T-helper 1 cell (primary cell): ENCODE measurements at places on chromosomes 1 and 21.

DNA sequence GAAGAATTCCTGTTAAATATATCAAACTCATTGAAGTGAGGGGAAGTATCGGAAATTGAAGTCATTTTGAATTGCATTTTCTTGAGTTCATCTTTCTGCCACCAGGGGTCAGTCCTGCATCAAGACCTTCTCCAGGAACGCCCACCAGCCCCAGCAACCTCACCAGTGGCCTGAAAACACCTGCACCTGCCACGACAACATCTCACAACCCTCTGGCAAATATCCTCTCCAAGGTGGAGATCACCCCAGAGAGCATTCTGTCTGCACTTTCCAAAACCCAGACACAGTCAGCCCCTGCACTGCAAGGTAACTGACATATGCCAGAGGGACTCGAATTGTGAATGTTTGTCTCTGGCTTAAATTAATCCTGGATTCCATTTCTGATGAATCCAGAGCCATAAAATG lies 22.8 kb upstream of the TARS2 start:
- peak; percentile 59 for DNase-seq

- DNase-seq: no peak
These were observed 27.7 kb downstream of the C1QB start for GRCh38 chr1:22680726-22681125.

- no peak for DNase-seq
These were observed 90.4 kb downstream of the ROR1 start for GRCh38 chr1:63864224-63864641.

- DNase-seq: peak; percentile 93
These were observed 15.3 kb downstream of the CD2 start for GRCh38 chr1:116769561-116769977.

DNA sequence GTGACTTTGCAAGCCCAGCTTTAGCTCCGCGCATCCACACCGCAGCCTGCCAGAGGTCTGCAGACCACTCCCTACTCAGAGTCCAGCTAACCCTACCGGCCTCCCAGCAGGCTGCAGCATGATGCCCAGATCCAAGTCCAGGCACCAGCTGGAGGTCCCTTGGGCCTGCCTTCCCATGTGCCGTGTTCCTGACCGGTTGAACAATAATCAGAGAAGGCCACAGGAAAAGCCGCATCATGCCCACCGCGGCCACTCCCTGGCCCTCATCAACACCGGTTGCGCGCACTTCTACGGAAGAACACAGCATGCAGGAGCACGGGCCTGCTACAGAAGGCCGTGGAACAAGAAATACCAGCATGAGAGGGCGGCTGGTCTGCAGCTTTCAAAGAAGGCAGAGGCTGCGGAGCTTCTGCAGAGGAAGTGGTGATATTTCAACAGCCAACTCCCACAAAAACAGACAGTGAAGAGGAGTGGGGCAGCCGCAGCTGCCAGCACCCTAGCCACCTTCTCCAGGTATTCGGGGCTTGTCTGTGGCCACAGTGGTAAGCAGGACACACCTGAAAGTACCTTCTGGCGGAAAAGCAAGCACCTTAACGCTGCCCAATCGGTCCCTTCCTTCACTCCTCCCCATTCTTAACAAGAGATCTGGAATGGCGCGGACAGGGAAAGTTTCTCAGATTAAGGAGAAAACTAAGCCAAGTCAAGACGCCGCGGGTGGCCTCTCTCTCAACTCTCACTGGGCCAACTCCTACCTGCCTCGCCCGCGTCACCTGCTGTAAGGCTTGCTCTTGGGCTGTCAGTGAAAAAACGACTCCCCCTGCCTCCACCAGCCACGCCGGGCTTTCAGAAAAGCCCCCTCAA lies 1.5 kb downstream of the PGBD5 start:
- no peak for DNase-seq
